ENCODE measurements at places on chromosomes 3 and 15. TPM values are rescaled to one million over a fixed set of nuclear protein-coding genes. Genes with fewer than 3 reads are reported as not detected.

The OSTN gene
- 0.14 TPM for polyA plus RNA-seq

The TIMP4 gene
- 4.2 TPM for polyA plus RNA-seq

The WNT7A gene
- 0.14 TPM for polyA plus RNA-seq

The HHATL gene
- 3.7 TPM for polyA plus RNA-seq

The DLL4 gene
- 5.9 TPM for polyA plus RNA-seq

Data from thymus (tissue), 14 donors.